ENCODE measurements at places on chromosomes 16 and 17.

GRCh38 chr17:35569405-35569804 is 8.8 kb upstream of the SLFN14 start:
- DNase-seq, result no peak

DNA sequence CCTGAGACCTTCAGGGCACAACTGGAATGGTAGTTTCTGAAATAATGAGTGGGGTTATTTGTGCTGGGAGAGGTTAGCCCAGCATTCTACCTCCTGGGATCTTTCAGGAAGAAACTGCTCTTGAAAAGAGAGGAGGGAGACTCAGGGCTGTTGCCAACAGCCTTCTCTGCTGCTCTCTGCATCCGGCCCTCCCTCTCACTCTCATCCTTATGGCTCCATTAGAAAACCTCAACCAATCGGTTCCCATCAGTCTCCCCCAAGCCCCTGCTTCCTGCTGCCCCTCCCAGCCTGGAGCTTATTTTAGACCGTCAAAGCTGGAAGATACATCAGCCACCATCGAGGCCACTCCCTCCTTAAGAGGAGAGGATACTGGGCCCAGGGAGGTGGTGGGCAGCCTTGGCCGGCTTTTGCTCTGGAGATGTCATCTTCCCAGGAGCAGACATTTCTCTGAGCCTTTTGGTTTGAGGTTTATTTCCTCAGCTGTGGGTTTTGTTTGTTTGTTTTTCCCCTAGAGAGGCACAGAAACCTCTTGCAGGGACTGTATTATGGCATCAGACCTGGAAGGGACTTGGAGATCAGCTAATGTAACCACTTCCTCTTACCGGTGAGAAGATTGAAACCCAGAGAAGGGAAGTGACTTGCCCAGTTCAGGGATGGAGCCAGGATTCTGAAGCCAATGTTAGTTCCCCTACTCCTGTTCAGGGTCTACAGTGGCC is 2.7 kb downstream of the MPRIP start:
- no peak for DNase-seq

DNA sequence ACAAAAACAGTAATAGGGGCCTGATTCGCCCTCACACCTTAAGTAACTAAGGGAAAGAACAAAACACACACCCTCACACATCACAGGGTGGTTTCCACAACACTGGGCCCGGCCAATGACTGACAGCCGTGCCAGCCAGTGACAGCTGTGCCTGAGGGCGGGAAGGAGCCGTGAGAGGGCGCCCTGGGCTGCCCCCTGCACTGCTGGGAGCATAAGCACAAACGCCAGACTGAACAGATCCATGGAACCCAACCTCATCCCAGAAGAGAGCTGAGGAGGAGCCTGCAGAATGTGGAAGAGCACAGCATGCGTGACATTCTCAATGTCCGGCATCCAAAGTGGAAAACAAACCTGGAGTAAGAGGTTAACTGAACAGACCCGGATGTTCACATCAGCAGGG is 16.0 kb downstream of the CSNK1D start:
- peak; percentile 70 for DNase-seq

DNA sequence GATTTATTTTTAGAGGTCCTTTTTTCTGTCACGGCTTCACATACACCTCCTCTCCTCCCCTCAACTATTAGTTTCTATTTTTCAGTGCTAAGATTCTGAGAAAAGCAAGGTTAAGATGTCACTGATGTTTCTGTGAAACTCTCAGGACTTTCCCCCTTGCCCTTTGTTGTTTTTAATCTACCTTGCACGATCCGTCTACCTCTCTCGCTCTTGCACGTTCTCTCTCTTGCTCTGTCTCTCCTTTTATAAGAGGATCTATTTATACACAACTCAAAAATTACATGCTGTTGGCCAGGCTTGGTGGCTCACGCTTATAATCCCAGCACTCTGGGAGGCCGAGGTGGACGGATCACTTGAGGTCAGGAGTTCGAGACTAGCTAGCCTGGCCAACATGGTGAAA is 43.6 kb downstream of the RPA1 start:
- no peak for DNase-seq

DNA sequence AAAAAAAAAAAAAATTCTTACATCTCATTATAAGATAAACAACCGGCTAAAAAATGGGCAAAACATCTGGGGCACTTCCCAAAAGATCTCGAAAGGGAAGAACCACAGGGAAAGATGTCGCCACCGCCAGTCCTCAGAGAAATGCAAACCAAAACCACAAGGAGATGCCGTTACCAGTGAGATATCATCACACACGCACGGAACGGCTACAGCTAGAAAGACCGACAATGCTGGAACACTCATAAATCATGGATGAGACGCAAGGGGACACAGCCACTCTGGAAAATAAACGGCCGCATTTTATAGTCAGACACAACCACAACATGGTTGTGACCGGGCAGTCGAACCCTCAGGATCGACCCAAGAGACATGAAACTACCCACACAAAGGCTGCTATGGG is 24.5 kb downstream of the WDR45B start:
- no peak for DNase-seq

GRCh38 chr17:2398655-2399571 is 1.9 kb downstream of the MNT start:
- DNase-seq, result peak; percentile 55

- DNase-seq, result no peak
Observed at GRCh38 chr17:81066072-81066471, 31.1 kb downstream of the BAIAP2 start.

- DNase-seq, result no peak
Observed at GRCh38 chr16:3641801-3642396, 12.6 kb upstream of the DNASE1 start.

DNA sequence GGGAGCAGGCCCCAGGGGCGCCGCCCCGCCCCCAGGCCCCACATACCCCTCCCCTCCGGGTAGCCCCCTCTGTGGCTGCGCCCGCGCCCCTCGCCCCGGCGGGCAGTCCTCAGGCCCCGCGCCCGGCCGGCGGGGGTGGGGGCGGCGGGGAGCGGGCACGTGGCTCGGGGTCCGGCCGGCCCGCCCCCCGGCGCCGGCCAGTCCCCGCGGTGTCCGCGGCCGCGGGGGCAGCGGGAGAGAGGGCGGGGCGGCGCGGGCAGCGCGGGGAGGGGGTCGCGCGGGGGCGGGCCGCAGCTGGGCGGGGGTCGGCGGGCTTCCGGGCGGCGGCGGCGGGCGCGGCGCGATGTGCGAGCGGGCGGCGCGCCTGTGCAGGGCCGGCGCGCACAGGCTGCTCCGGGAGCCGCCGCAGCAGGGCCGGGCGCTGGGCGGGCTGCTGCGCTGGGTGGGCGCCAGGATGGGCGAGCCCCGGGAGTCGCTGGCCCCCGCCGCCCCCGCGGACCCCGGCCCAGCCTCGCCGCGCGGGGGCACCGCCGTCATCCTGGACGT is 335 bp downstream of the NECAB2 start:
- no peak for DNase-seq

DNA sequence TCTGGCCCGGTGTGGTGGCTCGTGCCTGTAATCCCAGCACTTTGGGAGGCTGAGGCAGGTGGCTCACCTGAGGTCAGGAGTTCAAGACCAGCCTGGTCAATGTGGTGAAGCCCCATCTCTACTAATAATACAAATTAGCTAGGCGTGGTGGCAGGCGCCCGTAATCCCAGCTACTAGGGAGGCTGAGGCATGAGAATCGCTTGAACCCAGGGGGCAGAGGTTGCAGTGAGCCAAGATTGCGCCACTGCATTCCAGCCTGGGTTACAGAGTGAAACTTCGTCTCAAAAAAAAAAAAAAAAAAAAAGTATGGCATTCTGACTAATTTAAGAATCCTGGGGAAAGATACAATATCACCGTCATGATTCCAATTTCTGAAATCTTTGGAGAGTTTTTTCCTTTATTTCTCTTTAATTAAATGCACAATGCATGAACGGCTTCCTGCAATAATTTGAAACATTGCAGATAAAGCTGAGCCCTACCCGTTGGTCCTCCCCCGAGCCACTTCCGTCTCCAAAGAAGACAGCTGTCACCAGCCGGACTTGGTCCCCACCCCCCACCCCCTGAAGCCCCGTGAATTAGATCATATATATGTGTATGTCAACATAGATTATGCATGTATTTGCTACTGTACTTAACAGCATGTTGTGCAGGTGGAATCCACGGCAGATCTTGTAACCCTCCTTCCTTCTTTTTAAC is 142.6 kb upstream of the PLCG2 start:
- no peak for DNase-seq

DNA sequence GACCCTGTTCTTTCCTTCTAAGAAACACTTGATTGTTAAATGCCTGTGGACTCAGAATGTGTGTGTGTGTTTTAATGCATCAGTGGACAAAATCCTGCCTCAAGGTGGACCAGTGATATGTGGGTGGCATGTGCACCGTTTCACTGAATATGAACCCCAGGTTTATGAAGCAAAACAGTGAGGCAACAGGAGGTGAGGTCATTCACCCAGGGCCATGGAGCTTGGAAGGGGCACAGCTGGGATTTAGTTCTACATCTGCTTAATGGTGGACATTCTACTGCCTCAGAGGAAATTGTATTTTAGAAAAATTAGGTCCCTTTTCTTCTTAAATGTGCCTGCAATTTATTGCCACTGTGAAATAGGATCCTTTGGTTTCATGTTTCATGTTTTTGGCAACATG is 549.5 kb upstream of the EEF2KMT start:
- no peak for DNase-seq

GRCh38 chr17:4318186-4318585 is 48.3 kb downstream of the UBE2G1 start:
- no peak for DNase-seq

DNA sequence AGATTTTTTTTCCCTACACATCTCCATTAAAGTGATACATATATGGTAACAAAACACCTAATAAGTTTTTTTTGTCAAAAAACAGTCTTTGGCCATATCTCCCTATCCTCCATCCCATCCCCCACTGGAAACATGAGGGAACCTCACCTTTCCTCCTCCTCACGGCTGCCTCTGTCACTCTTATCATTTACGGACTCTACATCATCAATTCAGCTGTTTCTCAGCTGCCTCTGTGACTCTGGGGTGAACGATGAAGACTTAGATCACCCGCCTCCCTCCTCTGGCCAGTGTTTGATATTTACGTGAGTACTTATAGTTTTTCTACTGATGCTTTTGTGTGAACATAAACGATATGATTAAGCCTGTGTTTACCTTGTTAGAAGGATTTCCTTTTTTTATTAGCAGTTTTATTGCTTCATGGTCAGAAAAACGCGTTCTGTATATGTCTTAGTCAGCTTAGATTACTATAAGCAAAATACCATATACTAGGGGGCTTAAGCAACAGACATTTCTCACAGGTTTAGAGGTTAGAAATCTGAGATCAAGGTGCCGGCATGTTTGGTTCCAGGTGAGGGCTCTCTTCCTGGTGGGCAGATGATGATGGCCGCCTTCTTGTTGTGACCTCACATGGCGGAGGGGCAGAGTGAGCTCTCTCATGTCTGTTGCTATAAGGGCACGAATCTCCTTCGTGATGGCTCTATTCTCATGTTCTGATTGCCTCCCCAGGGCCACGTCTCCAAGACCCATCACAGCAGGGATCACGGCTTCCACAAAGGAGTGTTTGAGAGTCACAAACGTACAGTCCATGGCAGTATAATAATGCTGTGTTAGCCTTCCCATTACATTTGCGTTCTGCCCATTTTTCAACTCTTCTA is 32.1 kb downstream of the DNAH17 start:
- DNase-seq, result no peak

DNA sequence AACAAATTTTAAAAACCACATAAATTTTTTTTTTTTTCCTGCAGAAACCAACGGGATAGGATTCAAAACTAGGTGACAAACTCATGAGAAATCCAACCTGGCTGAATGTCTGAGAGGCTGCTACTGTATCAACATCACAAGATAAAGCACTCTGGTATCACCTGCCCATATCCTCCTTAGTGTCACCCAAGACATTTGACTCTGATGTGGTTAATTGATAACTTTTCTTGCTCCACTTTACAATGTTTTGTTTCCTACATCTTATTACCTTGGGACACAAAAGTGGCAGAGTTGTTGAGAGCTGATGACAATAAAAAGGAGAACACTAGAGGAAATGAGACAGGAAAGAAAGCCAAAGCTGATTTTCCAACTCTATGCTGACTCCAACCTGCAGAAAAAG is 4.0 kb upstream of the FBXL20 start:
- no peak for DNase-seq

GRCh38 chr17:39921323-39921722 is 2.9 kb upstream of the GSDMB start:
- peak; percentile 31 for DNase-seq

GRCh38 chr16:19068237-19068815 is 912 bp downstream of the COQ7 start:
- no peak for DNase-seq

DNA sequence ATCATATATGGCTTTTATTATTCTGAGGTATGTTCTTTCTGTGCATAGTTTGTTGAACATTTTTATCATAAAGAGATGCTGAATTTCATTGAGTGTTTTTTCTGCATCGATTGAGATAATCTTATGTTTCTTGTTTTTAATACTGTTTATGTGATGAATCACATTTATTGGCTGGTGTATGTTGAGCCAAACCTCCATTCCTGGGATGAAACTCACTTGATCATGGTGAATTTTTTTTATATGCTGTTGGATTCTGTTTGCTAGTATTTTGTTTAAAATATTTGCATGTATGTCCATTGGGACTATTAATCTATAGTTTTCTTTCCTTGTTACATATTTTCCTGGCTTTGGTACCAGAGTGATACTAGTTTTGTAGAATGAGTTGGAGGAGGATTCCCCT is 500.2 kb downstream of the CDH11 start:
- DNase-seq, result no peak

DNA sequence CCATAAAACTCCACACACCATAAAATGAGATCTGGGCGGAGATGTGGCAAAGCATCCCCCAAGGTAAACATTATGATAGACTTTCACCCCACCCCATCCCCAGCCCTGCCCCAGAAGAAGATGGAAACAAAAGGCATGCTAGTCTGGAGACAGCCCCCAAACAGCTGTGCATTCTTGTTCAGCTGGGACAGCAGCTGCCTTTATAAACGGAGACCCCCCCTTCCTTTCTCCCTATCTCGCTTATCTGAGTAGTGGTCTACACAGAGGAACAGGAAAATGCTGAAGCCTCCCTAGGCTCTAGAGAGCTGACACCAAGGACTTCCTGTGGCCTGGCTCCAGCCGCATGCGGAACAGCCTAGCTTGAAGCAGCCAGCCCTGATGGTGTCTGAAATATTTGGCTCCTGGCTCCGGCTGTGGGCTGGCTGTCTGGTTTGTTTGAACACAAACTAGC is 190.3 kb upstream of the ANKFN1 start:
- no peak for DNase-seq

DNA sequence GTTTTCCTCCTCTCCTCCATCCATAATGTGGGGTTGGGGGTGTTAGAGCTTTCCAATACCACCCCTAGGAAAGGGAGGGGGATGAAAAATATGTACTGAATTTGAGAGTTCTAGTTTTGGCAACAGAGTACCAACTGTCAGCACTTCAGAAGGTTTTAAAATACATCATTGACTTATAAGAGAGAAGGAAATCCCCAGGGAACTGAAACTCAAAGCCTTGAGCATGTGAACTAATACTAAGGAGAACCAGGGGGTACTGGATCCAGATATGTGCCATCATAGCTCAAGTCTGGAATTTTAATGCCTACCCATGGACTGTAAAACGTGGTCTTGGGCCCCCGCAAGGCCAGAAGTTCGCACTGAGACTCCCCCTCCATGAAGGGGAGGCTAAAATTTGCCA is 15.8 kb downstream of the CACNG5 start:
- DNase-seq, result no peak

- no peak for DNase-seq
Observed at GRCh38 chr17:4119299-4119698, 23.5 kb downstream of the ZZEF1 start.

GRCh38 chr17:27993723-27994310 is 48.7 kb upstream of the NLK start:
- DNase-seq, result no peak

- DNase-seq, result no peak
Observed at GRCh38 chr17:43217614-43218087, 6.0 kb downstream of the TMEM106A start.

GRCh38 chr16:20873331-20873730 is 26.8 kb downstream of the DCUN1D3 start:
- DNase-seq, result no peak

Data from activated CD4-positive, alpha-beta T cell treated with anti-CD3 and anti-CD28 coated beads, Interleukin-2, amount 50 U/mL, for 48 hours (primary cell).